Activated naive CD8-positive, alpha-beta T cell treated with anti-CD3 and anti-CD28 coated beads for 36 hours (primary cell): ENCODE measurements at places on chromosomes 2 and 18. TPM values are rescaled to one million over a fixed set of nuclear protein-coding genes. Genes with fewer than 3 reads are reported as not detected.

GRCh38 chr2:157395811-157396210 lies 48.1 kb downstream of the CYTIP start:
- DNase-seq, result no peak

DNA sequence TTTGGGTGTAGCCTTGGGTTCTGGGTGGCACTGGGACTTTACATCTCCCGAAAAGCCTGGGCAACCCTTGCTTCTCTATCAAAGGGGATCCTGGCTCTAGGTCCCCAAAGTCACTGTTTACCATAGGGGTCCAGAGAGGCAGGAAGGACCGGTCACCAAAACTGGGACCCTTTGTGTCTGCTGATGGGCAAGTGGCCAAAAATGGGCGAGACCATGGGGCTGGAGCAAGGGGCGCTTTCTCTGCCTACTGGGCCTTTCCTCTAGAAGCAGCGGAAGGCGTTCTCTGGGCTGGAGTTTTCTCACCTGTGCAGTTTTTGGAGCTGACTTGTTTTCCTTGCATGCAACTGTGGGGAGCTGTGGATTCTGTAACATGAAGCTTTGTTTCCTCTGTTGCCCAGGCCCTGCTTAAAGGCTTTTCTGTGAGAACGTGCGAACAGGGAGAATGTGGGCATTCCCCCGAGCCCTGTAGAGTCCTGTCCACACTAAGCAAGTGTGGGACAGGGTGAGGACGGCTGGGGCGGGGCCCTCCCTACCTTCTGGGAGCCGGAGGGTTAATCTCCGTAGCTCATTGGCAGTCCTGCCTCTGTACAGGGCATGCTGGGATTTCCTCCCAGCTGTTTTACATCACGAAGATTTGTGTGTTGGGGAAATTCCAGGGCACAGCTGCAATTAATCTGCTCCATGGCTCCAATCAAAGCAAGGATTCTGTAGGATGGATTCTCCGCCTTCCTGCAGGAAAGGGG lies 50.2 kb downstream of the TGOLN2 start:
- DNase-seq, result no peak

DNA sequence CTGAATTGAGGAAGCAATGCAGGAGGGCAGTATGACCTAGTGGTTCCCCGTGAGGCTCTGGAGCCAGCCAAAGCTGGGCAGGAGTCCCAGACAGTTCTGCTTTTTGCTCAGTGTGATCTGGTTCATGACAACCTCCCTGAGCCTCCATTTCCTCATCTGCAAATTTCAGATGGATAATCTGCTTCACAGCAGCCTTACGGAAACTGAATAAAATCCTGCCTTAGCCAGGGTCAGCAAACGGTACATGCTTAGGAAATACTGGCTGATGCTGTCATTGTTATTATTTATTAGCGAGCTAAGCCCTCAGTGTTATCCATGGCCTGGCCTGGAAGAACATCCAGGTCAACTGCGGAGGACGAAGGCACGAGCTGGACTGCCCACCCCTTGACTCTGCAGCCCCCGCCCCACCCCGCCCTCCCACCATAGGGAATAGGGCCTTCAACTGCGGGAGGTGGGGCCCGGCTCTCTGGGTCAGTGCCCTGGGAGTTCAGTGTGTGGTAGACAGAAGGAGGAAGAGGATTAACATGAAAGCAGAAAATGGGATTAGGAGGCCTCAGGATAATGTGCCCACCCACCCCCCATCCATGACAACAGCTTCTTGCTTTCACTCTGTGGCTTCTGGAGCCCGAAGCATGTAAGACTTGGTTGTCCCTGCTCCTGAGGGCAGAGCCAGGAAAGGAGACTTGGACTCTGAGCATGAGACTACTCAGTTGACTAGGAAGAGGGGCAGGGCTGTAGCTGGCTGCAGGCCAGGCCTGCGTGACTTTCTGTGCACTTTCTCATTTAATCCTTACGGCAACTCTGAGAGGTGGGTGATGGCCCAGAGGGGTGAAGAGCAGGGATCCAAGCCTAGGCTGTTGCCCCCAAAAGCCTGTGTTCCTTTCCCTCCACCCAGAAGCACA lies 13.1 kb downstream of the PKDCC start:
- DNase-seq, result no peak

DNA sequence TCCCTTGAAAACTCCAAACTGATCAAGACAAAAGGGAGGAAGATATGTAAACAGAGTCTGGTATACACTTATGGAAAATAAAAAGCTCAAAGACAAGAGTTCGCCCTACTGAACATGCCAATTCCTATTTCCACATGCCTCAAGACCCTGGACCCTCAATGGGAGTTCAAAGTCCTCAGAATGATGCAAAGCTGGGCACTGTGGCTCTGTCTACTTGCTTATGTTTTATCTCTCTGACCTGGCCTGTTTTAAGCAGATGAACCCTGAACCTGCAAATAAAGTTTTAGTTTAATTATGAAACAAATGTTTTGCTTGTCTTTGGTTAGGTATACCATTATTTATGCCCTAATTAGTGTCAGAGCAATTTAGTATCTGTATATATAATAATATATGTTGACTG lies 22.6 kb downstream of the NR4A2 start:
- DNase-seq, result no peak

DNA sequence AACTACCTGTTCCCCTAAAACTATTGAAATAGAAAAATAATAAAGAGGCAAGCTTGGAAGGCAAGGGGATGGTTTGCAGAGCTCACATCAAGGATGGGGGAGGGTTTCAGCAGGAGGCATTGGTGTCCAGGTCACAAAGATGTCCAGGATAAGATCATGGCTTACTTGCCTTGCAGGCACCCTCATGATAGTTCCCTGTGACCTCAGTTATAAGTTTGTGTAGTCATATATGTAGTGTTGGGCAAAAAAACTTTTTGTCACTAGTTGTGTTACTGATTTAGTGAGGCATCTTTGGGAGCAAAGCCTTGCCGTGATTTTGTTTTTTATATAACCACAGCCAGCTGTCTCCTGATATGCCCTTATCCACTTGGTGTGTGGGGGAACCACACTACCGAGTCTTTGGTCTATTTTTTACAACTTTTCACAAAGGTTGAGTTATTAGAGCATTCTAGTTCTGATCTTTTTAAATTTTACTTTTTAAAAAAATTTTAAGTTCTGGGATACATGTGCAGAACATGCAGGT lies 53.3 kb downstream of the IL1R2 start:
- DNase-seq, result no peak

- no peak for DNase-seq
Observed at GRCh38 chr2:38154395-38154794, 78.4 kb upstream of the CYP1B1 start.

- no peak for DNase-seq
Observed at GRCh38 chr18:50680966-50681365, 121.1 kb downstream of the MAPK4 start.

DNA sequence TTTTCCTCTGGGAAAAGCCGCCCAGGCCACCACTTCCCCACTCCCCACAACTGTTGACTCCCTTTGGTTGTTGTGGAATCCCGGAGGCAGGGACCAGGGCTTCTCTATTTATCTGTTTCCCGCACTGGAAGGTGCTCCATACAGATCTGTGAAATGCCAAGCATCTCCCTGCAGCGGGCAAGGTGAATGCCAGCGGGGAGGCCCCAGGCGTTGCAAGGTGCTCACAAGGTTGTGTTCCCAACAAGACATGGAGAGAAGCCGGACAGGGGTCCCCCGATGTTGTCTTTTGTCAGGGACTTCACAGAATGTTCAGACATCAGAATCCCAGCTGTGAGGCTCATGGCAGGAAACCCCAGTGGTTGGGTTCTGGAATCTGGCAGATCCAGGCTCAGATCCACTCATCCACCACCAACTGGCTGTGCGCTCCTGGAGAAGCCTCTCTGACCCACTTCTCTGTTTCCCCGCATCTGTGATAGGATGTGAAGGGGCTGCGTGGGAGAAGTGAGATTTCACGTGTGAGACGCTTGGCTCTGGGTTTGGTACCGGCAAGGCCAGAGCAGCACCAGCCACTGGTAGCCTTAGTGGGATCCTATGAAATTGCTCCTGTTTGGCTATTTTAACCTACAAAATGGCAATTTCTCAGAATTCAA lies 8.6 kb upstream of the NEU2 start:
- DNase-seq, result no peak

DNA sequence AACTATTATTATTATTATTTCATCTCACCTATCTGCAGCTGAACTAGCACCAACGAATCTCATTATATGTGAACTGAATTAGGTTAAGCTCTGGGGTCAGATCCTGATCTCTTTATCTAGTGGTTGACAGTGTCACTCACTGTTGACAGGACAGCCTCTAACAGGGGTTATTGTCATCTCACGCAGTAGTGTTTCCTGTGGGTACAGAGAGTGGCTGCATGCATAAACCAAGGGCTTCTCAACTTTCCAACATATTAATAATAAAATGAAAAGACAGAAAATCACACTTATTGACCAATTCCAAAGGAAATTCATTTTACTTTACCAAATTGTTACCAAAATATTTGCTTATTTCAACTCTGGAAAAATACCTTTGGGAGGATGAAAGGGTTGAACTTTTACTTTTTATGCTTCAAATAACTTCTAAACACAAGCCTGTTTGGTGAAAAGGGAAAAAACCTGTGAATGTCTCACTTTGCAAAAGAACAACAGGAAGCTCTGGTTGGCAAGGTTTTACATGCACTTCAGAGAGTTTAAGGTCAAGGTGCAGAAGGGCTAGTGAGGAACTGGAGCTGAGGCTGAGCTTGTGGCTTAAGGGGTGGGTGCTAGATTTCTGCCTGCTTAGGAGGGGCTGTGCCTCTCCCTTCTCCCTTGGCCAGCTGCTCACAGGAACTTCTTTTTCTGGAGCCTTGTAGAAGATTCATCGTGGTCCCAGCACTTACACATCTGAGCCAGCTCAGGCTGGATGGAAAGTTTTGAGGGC lies 72.6 kb downstream of the CTAGE1 start:
- DNase-seq, result no peak

DNA sequence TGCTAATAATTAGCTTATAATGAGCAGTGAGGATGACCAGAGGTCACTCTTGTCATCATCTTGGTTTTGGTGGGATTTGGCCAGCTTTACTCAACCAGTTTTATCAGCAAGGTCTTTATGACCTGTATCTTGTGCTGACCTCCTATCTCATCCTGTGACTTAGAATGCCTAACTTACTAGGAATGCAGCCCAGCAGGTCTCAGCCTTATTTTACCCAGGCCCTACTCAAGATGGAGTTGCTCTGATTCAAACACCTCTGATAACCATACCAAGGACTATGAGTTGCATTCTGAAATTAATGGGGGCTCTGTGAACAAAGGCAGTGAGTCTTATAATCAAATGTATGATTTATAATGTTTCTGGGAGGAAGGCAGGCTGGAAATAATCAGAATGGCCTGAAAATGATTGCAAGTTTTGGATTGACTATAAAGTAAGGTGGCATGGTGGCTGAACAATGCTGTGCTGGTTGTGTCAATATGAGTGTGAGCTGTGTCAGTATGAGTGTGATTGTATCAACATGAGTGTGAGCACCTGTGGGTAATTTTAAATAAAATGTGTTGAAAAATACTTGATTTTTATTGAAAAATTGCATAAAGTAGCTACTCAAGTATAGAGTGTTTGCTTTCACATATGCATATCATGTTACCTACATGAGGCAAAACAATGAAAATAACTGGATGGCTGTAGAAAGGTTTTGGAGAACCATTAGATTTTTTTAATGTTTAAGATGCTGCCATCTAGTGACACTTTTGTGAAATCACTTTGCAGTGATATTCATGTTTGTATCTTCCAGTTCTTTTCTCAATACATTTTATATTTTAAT lies 103.0 kb downstream of the KYNU start:
- DNase-seq, result no peak

- DNase-seq, result no peak
Observed at GRCh38 chr2:216486708-216487107, 11.9 kb upstream of the RPL37A start.

- no peak for DNase-seq
Observed at GRCh38 chr2:27832396-27832795, 57.8 kb downstream of the RBKS start.

DNA sequence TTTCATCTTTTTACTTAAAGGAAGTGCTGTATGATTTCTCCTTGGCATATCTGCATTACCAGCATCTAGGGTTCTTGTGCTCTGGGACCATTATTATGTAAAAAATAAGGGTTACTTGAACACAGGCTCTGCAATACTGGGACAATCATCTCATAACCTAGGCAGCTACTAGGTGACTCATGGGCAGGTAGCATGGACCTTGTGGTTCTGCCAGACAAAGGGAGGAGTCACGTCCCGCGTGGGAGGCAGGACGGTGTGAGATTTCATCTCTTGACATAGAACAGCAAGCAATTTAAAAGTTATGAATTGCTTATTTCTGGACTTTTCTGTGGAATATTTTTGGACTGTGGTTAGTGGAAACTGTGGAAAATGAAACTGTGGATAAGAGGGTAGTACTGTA lies 34.1 kb downstream of the ASAP2 start:
- DNase-seq, result no peak

DNA sequence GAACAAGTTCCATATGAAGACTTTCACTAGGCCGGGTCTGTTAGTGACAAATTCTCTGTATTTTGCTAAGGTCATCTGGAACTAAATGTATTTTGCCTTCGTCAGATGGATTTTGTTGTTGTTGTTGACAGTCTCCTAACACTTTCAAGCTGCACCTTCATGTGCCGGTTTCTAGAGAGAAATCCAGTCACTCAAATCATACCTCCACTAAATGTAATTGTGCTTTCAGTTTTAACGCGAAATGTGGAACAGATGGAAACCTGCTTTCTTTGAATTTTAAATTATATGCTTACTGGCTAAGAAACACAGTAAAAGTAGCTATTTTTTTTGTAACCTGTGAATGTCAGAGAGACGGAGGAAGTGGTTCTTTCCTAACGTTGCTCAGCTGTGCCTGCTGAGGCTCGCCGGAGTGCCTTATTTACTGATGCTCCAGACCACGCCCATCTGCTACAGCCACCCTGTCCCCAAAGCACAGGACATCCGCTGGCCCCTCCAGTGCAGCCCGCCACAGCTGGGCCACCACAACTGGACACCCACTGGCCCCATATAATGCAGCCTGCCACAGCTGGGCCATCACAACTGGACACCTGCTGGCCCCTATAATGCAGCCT lies 134.7 kb downstream of the PXDN start:
- DNase-seq, result no peak

- no peak for DNase-seq
Observed at GRCh38 chr2:205644018-205644417, 38.3 kb upstream of the NRP2 start.

DNA sequence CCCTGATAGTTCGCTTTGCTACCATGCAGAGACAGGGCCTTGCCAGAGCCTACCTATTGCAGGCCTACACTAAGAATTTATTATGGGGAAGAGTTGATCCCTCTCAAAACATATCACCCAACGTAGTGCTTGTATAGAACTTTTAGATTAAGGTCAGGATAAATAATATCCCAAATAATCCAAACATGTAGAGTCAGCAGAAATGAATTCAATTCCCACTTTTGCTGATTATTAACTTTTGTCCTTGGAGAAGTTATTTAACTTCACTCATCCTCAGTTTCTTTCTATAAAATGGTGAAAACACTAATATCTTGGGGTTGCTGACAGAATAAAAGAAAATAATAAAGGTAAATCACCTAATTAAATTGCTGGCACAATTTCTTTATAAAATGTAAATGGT lies 294.1 kb downstream of the XIRP2 start:
- no peak for DNase-seq

MTCL1 gene
- 0.43 TPM for total RNA-seq

CD207 gene
- not detected for total RNA-seq

RHOB gene
- 13.4 TPM for total RNA-seq

SLC9A2 gene
- total RNA-seq, result 0.04 TPM

ZC3H6 gene
- total RNA-seq, result 7.6 TPM

RNF152 gene
- 0.42 TPM for total RNA-seq

PKDCC gene
- not detected for total RNA-seq

GAL3ST2 gene
- not detected for total RNA-seq

XIRP2 gene
- total RNA-seq, result not detected
